NT2/D1 (cell line): ENCODE measurements at places on chromosomes 1 and 21.

GRCh38 chr1:164560121-164560541, 1.1 kb downstream of the PBX1 start:
- no peak for DNase-seq

DNA sequence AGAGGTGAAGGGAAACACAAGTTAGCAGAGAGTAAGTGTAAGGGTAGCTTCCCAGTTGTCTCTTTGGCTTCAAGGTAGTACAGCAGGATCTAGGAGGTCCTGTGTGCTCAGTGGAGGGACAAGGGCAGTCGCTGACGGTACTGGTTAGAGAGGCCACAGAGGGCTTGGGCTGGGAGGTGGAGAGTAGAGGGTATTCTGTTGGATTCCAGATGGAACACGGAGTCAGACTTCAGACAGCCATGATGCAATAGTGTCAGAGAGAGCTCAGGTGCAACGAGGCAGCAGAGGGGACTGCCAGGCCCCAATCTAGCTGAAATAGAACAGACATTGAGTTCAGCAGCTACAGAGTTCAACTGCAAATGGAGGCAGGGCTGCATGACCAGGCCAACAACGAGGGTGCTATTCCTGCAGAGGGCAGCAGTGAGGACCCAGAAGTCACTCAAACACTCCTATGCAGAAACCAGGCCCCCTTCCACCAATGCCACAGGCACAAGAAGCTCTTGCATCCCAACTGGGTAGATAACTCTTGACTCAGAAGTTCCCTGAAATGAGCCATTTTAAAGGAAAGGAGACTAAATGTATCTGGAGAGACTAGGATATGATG, 325.0 kb upstream of the ESRRG start:
- DNase-seq: peak; percentile 51

- DNase-seq: no peak
Measured at GRCh38 chr1:1985375-1986050, 18.1 kb downstream of the CFAP74 start.

GRCh38 chr1:231879296-231879695, 252.7 kb downstream of the DISC1 start:
- no peak for DNase-seq

DNA sequence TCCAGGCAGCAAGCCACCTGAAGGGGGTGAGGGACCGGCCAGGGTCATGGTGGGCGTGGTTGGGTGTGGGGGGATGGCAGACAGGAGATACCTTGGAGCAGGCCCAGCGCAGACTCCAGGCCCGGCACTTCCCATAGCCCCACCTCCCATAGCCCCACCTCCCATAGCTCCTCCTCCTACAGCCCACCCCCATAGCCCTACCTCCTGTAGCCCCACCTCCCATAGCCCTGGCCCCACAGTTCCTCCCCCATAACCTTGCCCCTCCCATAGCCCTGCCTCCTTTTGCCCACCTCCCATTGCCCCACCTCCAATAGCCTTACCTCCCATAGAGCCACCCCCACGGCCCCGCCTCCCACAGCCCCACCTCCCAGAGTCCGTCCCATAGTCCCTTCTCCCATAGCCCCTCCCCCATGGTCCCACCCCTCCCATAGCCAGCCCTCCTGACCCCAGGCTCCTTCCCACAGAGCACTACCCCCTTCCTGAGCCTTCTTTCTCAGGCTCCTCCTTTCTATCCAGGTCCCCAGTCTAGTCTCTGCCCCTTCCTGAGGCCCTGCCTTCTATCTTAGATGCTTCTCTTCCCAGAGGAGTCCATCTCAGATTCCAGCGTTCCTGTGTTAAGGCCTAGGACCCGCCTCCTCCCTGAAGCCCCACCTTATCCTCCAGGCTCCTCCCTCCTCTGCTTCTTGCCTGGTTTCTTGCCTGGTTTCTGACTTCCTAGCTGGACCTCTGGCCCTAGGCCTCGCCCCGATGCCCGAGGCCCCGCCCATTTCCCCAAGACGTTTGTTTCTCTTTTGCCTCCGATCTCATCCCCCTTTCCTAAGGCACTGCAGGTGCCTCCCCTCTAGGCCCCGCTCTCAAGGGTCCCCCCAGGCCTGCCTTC, 46.8 kb downstream of the PTPRU start:
- peak; percentile 99 for DNase-seq

- DNase-seq: no peak
Measured at GRCh38 chr1:101291562-101292380, 55.0 kb downstream of the S1PR1 start.

GRCh38 chr1:24294716-24295371, 24.3 kb upstream of the GRHL3 start:
- no peak for DNase-seq

GRCh38 chr1:237115035-237115434, 73.1 kb downstream of the RYR2 start:
- no peak for DNase-seq

- DNase-seq: no peak
Measured at GRCh38 chr1:46137916-46138315, 5.5 kb upstream of the PIK3R3 start.

DNA sequence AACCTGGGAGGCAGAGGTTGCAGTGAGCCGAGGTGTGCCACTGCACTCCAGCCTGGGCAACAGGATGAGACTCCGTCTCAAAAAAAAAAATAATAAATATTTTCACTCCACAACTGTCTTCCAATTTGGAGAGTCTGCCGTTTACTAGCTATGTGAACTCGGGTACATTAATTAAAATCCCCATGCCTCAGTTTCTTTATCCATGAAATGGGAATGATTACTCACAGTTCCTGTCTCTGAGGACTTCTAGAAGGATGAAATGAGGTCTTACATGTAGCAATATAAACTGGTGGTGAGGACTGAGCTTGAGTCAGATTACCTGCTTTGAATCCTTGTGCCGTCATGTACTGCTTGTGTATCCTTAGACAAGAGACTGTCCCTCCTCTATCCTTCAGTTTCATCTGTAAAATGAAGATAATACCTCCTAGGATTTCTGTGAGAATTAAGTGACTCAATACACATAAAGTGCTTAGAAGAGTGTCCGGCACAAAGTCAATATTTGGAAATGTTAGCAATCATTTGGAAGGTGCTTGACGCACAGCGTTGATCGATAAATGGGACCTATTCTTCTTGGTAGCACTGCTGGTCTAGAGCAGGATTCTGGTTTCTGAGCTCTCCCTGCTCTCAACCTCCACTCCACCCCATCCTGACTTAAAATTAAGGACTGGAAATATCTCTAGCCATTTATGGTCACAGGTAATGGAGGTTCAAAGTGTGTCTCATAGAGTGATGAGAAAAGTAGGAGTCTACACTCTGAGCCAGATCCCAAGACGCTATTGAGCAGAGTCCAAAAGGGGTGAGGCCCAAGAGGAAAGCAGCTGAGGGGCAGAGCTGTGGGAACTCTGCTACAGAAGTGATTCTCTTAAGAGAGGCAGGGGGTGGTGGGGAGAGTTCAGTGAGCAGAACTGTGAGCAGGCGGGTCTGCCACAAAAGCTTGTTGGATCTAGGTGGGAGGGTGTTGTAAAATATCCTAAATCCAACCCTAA, 11.6 kb upstream of the DDI2 start:
- no peak for DNase-seq
